ENCODE measurements at places on chromosomes 7 and 10.
A peak's percentile ranks its signal among the peaks of the same experiment; 100 is the strongest.

DNA sequence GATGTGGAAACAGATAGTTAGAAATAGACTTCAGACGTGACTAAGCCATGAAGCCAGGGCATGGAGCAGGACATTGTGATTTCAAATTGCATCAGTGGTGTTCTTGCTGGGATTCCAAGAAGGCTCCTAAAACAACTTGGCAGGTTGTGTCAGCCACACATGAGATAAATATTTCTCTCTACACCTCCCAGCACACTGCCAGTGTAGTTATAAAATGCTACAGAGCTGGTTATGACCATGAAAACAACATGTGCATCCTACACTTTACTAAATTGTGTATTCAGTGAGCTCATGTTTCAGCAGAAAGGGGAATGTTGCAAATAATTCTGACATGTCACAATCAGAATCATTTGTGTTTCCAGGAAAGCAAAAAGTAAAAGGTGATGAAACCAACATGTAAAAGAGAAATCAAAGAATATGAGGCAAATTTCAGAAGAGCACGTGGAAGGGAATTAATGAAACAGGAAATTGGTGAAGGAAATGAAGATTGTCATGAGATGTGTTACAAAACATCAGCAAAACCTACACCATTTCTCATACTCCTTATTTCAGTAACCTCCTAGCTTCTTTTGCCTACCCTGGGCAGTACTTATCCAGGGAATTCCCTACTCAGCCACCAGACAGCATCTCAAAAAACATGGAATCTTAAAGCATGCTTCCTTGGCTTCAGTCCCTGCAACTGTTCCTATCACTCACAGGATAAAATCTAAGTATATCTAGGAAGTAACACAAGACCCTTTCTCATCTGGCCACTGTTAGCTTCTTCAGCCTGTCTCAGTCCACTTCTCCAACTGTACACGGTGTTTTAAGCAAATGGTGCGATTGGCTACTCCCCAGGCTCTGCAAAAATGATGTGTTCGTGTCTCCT, 5.8 kb upstream of the CYP3A7 start:
- DNase-seq: no peak

- no peak for DNase-seq
Measured at GRCh38 chr10:759898-760477, 70.5 kb upstream of the DIP2C start.

DNA sequence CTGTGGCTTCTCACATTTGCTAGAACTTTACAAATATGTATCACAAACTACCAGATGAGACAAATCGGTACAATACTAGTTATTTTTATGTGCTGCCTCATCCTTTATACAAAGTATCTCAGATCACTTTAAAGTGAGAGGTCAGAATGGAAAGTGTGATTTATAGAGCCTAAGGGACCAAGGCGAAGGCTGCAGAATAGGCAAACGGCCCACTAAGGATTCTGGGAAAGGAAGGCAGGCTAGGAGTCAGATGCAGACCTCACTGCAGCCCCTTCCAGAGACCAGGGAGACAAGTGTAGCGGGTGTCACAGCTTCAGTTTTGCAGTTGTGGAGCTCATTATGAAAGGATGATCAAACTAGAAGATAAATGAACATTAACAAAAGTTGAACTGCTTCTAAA, 190.6 kb downstream of the HIBADH start:
- DNase-seq: no peak

- no peak for DNase-seq
Measured at GRCh38 chr10:102402512-102402896, 7.0 kb downstream of the NFKB2 start.

- DNase-seq: no peak
Measured at GRCh38 chr10:116093031-116093430, 180.0 kb downstream of the GFRA1 start.

DNA sequence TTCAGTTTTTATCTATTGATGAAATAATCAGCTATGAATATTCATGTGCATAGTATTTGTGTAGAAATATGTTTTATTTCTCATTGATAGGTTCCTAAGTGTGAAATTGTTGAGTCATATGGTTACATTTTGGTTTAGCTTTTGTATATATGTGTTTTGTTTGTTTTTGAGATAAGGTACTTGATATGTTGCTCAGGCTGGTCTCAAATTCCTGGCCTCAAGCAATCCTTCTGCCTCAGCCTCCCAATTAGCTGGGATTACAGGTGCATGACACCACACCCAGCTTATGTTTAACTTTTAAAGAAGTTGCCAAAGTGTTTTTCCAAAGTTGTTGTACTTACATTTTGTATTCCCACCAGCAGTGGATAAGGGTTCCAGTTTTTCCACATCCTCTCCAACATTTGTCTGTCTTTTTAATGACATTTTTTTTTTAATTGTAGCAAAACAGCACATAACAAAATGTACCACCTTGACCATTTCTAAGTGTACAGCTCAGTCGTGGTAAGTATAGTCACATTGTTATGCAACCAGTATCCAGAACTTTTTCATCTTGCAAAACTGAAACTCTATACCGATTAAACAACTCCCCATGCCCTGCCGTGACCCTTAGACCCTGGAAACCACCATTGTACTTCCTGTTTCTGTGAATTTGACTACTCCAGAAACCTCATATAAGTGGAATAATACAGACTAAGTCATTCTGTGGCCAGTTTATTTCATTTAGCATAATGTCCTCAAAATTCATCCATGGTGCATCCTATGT, 12.6 kb upstream of the UBE2D1 start:
- DNase-seq: no peak

GRCh38 chr7:88020953-88021665, 87.1 kb downstream of the ADAM22 start:
- DNase-seq: no peak

GRCh38 chr10:110664483-110665420, 20.6 kb downstream of the RBM20 start:
- DNase-seq: no peak

DNA sequence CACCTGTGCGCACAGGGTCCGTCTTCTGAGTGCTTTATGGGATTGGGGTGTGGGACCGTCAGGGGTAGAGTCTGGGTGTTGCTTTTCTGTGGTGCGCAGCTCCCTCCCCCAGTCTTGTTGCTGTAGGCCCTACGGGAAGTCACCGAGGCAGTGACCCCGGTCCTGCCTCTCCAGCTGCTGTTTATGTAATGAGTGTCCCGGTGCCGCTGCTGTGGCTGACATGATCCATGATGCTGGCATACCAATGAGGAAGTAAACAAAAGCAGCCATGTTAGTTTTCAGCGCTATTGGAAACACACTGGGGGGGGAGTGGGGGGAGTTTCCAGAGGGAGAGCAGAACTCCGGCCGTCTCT, 1.1 kb downstream of the TRIM8 start:
- peak; percentile 75 for DNase-seq

- DNase-seq: no peak
Measured at GRCh38 chr10:28496481-28496961, 36.4 kb upstream of the WAC start.

- no peak for DNase-seq
Measured at GRCh38 chr10:38043516-38043915, 33.0 kb downstream of the ZNF33A start.

DNA sequence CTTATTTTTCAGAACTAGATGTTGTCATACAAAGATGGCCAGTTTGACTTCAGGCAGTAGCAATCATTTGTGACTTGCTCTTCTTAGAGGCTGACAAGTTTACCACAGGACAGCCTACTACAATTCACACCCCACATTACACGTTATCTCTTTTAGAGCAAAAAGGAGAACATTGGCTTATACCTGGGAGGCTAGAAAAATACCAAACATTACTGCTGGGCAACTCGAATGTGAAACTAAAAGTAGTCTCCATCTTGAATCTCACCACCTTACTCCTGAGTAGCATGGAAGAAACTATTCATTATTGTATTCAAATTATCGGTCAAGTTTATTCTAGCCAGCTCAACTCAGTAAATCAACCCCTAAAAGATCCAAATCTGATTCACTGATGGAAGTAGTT, 90.7 kb upstream of the TMEM26 start:
- no peak for DNase-seq

DNA sequence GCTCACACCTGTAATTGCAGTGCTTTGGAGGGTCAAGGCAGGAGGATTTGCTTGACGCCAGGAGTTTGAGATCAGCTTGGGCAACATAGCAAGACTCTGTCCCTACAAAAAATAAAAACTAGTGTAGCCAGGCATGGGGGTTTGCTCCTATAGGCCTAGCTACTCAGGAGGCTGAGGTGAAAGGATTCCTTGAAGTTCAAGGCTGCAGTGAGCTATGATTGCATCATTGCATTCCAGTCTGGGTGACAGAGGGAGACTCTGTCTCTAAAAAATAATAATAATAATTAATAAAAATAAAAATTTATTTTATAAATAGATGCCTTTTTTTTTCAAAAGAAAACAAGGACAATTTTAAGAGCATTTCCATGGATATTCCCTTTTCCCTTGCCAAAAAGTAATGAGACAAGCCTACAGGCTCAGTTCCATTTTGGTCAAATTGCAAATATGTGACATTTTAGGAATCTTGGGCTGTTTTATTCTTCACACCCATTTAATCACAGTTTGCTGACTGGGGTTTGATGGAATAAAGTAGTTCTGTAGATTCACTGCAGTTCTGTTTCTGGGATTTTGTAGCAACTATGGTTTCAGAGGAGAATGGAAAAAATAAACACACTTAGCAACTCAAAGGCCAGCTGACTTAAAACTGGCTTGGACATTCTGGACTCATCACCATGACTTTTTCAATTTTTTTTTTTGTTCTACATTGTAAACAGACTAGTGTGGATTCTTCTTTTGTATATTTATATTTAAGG, 48.4 kb upstream of the ARHGAP21 start:
- DNase-seq: no peak

GRCh38 chr10:92031580-92031979, 108.0 kb downstream of the BTAF1 start:
- DNase-seq: no peak

DNA sequence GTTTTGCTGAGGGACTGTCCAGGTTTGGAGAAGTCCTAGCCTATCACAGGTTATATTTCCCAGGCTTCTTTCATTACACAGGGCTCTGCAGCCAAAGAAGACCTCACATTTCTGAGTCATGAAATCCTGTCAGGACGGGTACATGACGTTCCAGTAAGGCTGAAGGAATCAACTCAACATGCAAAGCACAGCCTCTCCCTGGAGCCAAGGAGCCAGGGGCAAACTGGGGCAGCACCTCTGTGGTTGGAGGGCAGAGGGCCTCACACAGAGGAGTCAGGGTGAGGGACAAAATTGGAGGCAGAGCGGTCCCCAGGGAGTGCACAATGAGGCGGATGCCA, 116.3 kb upstream of the GDF10 start:
- no peak for DNase-seq

GRCh38 chr7:150586785-150587152, 19.6 kb downstream of the GIMAP4 start:
- no peak for DNase-seq

GRCh38 chr7:82247814-82248433, 195.7 kb downstream of the CACNA2D1 start:
- DNase-seq: peak; percentile 36

- DNase-seq: no peak
Measured at GRCh38 chr7:151520419-151521261, 945 bp upstream of the RHEB start.

- DNase-seq: no peak
Measured at GRCh38 chr10:15189133-15189885, 20.8 kb upstream of the NMT2 start.

DNA sequence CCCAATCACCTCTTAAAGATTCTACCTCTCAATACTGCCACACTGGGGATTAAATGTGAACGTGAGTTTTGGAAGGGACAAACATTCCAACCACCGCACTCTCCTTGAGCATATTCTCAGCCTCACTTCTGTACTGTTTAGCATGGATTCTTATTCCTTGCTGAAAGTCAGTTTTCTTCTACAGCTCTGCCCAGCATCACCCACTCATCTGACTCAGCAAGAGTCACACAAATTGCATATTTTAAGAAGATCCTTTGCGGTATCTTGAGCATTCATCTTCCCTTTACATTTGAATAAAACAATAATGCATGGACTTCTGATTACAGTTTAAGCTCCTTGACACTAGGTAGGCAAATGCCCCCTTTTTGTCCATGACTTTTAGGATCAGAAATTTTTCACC, 251.6 kb upstream of the MKLN1 start:
- DNase-seq: no peak

GRCh38 chr10:97329766-97330165, 4.8 kb downstream of the FRAT2 start:
- DNase-seq: no peak

DNA sequence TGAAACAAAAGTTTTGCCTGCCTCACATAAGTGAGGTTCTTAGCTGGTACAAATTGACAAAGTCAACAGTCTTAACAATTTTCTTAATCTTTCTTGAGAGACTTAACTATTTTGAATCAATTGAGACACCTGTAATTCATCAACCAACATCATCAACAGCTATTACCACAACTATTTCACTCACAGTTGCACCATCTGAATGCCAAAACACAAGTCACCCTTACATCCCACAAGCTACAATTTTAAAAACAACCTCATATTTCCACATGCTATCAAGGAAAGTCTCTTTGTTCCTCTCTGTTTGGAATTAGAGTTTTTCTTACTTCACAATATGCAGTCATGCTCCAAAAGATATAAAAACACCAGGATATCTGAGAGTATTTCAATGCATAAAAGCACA, 4.9 kb downstream of the SMURF1 start:
- DNase-seq: no peak

DNA sequence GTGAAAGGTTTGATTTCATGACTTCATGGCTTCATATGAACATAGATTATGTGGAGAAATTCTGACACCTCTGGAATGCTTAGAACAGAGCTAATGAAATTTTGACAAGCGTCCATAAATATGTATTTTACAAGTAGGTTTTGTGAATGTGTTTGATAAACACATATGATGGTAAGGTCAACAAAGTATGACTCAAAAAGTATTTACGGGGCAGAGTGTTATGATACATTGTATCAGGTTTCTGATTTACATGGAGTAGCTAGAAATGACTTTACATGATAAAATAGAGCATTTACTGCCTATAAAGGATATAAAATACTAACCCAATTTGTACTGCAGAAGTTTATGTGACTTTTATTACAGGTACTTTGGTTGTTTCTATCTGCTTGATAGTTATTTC, 206.3 kb downstream of the MDFIC start:
- no peak for DNase-seq

- no peak for DNase-seq
Measured at GRCh38 chr10:103125323-103126267, 67.5 kb downstream of the NT5C2 start.

GRCh38 chr10:95217476-95217875, 23.4 kb downstream of the ACSM6 start:
- no peak for DNase-seq

Data from hippocampal formation (tissue), 2 donors.